ENCODE measurements at places on chromosomes 3 and 15.

GRCh38 chr3:152236716-152237115 is 32.0 kb upstream of the MBNL1 start:
- DNase-seq, result no peak

DNA sequence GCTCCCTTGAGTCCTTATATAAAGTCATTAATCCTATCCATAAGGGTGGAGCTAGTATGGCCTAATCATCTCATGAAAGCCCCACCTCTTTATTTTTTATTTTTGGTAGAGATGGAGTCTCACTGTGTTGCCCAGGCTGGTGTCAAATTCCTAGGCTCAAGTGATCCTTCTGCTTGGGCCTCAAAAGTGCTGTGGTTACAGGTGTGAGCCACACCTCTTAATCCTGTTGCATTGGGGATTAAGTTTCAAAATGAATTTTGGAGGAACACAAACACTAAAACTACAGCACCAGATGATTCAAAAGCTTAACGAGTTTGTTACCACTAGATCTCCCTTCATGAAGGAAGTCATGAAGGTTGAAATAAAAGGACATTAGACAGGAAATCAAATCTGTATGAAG is 27.7 kb downstream of the RAB7A start:
- DNase-seq, result no peak

DNA sequence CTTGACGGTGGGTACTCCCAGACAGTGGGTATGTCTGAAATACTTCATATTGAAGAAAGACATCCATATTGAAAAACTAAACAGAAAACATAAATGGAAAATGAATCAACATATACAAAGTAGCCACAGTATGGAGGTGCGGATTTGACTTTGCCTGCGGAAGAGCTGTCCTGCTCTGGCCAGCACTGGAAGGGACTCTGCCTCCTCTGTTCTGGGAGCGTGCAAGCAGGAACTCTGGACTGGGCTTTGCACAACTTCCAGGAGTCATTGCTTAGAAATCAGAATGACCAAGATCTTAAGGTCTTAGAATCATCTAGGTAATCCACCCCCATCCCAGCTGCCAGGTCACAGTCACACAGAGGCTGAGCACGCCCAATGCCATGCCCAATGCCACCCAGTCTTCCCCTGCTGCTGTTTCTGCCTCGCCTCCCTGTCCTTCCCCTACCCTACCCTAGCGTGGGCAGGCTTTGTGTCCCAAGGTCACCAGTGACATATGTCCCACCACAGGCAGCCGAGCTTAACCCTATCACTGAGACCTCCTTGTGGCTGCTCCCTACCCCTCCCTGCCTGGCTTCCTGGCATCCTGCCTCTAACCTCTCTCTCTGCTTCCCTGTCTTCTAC is 36.3 kb downstream of the CDC25A start:
- no peak for DNase-seq

DNA sequence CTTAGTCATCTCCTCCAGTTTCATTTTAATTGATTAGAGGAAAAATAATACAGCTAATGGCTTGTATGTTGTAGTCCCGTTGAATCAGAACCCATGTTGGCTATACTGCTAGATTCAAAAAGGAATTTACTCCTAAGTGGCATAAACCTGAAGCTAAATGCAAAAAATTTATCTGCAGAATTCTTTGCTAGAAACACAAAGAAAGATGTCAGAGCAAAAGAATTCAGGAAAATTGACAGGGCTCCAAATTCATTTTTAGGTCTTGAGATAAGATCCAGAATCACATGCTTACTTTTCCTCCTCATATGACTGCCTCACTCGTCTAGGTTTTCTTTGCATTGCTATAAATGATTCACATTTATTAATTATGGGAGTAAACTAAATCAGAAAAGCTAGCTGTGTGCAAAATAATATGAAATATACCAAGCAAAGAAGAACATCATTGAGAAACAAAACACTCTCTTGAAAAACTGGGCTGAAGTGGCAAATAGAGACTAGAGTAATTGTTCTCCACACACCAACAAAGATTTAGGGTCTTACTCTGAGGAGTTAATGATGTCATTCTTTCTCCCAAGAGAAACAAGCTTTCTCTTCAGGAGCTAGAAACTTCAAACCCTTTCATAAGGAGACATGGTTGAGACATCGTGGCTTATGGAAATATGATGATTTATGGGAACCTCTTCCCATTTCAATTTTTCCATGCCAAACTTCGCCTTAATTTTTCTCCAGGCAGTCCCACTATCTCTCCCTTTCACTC is 94.8 kb upstream of the FEZF2 start:
- no peak for DNase-seq

DNA sequence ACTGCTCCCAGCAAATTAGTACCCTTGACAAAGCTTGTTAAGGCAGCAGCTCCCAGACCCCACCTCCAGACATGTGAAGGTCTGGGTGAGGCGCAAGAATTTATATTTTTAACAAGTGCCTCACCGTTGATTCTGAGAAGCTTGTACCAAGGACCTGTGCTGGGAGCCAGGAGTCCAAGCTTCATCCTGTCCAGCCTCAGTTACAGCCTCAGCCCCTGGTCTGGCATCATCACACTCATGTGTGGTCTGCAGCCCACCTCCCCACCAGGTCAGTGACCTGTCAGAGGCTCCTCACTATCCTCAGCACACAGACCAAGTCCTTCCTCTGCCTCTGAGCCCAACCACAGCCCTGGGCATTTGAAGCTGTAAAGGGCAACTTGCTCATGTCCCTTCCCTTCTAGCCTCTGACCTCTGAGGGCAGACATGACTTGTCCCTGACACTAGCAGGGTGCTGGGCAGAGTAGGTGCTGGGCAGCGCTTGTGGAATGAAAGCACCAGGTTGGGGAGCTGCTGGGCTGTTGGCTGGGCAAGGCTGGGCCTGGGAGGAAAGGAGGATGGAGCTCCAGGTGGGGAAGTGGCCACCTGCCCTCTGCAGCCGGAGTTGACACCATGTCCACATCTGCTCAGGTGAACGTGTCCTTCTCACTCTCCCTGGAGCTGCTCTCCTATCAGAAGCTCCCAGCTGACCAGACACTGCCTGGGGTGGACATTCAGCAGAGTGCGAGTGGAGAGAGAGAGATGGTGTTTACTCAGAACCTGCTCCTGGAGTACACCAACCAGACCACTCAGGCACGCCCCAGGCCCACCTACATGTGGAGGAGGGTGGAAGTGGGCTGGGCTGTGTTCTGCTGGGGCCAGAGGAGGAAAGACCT is 16.9 kb downstream of the ACAA1 start:
- no peak for DNase-seq

DNA sequence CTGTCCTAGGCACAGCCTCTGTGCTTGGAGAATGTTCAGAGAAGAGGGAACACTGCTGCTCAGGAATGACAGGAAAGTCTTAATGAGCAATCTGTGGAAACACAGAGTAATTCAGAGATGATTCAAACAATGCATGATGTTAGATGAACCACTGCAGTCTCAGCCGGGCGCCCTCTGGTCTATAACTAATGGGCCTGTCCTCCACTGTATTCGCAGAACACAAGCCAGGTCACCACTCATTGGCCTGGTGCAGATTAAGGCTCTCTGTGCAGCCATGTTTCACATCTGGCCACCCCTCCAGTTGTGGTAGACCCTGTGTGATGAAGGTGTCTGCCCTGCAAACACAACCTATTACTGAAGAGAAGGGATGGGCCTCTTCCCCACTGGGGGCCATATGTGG is 281.7 kb upstream of the ROPN1 start:
- DNase-seq, result no peak

DNA sequence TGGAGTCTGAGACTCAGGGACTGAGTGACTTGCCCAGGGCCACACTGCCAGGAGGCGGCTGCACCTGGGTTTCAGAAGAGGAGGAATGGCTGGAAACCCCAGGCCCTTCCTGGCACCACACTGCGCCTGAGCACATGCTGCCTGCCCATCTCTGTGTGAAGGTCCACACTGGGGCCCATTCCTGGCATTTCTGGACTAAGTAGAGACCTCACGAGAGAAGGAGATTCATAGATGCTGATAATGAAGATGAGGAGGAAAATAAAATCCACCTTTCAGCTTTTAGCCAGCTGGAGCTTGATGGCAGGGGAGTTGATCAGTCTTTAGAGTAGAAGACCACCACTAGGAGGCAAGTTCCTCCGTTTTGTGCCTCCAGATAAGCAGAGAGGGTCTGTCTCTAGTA is 40.2 kb upstream of the TF start:
- DNase-seq, result no peak

GRCh38 chr3:120364821-120365220 is 15.7 kb upstream of the LRRC58 start:
- no peak for DNase-seq

DNA sequence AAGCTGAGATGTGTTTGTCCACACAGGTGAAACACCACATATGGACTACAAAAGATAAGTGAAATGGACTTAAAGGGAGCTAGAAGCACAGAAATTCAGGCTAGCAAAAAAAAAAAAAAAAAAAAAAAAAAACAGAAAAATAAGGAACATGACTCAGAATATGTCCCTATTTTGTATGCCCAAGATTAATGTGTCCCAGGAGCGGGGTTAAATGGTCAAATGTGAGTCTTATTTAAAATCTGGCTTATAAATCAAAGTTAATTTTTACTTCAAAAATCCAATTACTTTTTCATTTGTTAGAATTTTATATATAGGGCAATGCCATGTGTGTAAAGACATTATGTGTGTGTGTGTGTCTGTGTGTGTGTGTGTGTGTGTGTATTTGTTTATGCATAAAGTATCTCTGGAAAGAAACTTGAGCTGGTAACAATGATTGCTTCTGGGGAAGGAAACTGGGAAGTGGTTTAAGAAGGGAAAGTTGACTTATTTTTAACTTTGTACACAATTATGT is 986.5 kb downstream of the ROBO2 start:
- no peak for DNase-seq

DNA sequence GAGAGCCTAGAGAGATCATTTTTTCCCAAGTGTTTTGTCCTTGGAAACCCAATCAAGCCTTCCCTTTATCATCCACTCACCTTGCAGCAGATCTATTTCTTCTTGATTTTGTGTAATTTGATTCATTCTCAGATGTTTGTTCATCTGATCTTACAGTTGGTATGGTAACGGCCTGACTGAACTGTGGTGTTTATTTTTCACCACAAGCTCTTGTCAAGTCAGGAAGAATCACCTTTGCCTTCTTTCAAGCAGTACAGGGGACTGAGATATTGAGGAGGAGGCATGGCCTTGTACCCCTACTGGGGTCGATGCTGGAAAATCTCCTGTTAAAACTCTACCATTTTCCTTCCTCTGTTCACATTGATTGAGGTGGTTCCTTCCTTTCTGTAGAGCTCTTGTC is 361.4 kb upstream of the CFAP20DC start:
- DNase-seq, result no peak

DNA sequence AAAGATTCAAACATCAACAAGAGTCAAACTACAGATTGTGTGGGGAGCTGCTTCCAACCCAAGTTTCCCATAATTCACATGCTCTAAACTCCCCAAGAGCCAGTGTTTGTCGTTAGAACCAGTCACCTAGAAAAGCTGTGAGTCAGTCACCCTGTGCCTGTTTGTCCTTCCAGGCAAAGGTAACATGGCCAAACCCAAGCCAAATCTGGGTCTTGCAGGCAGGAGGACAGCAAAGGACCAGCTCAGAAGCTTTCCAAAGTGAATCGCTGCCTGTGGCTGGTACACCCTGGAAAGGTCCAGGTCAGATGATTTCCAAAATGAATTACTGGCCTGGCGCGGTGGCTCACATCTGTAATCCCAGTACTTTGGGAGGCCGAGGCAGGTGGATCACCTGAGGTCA is 251.5 kb downstream of the FAM43A start:
- DNase-seq, result no peak

- no peak for DNase-seq
Measured at GRCh38 chr15:68767833-68768232, 52.9 kb downstream of the ANP32A start.

- no peak for DNase-seq
Measured at GRCh38 chr15:35912196-35912595, 366.2 kb upstream of the DPH6 start.

- no peak for DNase-seq
Measured at GRCh38 chr15:48537271-48538113, 108.0 kb downstream of the FBN1 start.

DNA sequence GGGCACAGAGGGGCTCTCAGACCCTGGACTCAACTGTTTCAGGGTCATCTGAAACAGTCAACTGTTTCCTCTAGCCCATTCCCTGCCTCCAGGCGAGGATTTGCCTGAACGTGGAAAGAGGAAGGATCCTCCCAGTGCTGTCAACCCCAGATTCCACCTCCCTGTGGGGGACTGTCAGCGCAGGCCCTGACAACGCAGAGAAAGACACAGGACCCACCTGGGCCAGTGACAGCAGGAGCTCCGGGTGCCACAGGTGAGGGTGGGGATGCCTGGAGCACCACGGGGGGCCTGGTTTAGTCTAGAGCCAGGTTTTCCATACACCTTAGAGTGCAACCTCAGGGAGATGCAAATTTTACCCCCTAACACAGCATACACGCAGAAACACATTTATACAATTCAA is 19.5 kb upstream of the LAMP3 start:
- DNase-seq, result no peak

GRCh38 chr15:66004618-66005262 is 135.4 kb downstream of the RAB11A start:
- DNase-seq, result no peak
